ENCODE measurements at places on chromosomes 1 and 21.

- no peak for DNase-seq
These were observed 3.1 kb downstream of the TRAF5 start for GRCh38 chr1:211329764-211330201.

DNA sequence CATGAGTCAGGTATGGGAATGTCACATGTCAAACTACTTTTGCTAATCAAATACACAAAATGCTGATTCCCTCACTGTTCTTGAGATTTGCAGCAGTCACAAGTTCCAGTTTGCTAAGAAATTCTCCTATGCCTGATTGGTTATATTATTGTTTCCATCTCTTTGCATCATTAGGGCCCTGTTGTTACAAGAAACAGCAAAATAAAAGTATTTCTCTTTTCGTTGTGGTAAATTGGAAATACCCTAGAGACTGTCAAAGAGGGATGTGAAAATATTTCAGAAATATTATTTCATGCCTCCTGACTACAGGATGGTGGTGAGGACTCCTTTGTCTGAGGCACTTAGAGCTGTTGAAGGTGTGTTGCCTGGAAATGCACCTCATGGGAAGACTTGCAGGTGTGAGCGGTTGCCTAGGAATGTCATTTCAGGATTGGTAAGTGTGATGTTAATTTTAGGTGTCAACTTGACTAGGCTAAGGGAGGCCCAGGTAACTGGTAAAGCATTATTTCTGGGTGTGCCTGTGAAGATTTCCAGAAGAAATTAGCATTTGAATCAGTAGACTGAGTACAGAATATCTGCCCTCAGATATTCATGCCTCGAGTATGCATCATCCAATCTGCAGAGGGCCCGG, 117.4 kb downstream of the ROR1 start:
- DNase-seq = no peak

DNA sequence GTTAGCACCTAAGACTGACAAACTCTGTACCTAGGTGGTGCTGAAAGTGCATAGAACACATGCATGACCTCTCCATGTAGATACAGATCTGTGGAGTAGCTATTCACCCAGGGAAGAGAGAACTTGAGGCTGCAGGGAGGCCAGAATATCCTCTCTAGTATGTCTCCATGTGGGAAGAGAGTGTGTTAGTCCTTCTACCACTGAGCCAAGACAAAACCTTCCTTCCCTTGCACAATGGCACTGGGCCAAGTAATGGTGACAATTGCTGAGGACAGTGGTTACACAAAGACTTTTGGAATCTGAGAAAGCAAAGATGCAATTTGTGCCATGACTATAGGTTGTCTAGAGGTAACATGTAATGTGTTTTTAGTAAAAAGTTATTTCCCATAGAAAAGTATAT, 52.3 kb downstream of the C1orf198 start:
- no peak for DNase-seq

DNA sequence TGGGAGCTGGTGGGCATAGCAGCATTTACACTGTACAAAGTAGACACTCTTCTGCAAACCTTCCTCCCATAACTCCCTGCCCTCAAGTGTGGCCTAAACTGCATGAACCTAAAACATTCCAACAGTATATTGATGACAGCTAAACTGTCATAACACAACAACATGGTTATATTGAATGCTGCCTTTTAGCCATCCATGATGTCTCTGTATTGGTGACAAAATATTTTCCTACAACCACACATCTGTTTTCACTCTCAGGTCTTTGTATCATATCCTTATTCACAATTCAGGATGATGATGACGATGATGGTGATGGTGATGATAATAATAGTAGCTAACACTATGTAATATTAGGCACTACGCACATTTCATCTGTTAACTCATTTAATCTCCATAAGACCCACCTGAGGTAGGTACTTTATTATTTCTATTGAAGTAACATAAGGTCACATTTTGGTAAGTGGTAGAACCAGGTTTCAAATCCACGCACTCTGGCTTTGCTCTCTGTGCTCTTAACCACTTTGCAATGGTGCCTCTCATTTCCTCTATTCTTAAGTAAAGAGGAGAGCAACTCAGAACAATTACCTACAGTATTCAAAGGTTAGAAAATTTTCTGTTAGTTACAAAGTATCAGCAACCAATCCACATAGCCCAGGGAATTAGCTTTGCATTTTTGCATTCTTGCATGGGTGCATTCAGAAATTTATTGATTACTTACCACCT, 185.1 kb upstream of the LMO4 start:
- no peak for DNase-seq

- no peak for DNase-seq
These were observed 11.8 kb upstream of the KIF26B start for GRCh38 chr1:245142976-245143375.

GRCh38 chr1:208065862-208066261, 154.9 kb upstream of the CD34 start:
- DNase-seq = no peak

DNA sequence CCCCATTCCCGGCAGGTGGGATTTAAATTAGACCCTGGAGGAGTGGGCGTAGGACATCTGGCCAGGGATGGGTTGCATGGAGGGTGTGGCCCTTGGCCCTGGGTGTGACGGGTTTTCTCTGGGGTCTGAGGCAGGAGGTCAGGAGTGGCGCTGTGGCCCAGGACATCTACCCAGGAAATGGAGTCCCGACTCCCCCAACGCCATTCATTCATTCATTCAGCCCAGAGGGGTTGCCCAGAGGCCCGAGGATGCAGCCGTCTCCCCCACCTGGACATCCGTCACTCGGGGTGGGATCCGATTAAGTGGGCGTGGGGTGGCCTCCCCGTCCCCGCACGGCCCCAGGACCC, 663 bp downstream of the ATP13A2 start:
- DNase-seq = no peak

DNA sequence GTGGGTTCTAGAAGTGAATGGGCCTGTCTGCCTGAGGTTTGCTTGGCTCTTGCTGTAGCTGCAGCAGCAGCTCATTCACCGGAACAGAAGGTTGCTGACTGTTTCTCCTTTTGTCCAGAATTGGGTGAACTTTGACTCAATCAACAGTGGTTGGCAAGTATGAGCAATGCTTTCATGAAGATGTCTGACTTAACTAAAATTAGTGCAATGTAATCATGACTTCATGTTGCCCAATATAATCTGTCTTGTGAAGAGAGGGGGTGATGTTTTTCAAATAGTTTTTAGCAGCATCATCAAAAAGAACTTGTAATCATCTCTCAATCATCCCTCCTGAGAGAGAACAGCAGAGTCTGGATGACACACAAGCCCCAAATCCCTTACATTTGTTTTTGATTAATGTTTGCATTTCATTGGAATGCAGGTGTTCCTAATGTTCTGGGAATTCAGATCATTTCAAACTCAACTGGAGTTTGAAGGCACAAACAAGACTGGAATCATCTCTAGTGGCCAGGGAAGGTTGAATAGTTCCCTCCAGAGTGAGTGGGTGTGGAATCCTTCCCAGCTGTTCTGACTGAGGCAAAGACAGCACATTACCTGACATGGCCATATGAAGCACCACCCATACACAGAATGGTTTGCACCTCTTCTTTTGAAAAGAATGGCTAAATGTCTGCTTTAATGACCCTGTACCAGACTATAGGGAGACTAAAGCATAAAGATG, 82.9 kb downstream of the HLX start:
- no peak for DNase-seq

DNA sequence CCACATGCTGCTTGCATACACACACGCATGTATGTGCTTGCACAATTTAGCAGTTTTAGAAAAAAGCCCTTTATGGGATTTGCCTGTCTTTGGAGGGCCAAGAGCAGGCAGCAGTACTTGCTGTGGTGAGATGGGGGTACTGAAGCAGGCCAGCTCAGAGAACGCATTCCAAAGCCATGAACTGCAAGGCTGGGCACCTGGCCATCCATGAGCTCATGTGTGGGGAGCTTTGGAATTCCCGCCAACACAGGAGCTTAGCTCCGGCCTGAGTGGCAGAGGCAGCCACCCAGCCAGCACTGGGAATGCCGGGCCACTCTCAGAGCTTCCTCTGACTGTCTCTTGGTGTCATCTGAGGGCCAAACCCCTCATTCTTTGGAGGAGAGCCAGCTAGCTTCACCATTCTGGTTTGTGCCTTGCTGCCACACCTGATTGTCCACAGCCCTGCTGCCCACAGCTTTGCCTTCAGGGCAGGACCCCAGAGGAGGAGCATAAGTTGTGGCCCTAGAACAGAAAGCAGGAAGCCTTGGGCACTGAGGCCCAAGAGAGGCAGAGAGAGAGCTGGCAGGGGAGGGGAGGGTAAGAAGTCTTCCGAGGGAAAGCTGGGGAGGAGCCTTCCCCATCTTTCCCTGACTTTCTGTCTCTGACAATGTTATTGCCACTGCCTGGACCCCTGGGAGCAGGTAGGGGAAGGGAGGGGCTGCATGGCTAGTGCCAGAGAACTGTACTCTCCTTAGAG, 92.1 kb upstream of the POU3F1 start:
- no peak for DNase-seq

Data from stimulated activated CD4-positive, alpha-beta T cell treated with anti-CD3 and anti-CD28 coated beads, Interleukin-4, amount 100 ng/mL, for 4 hours (primary cell).